ENCODE measurements at places on chromosomes 12 and 14.
A peak's percentile ranks its signal among the peaks of the same experiment; 100 is the strongest.

DNA sequence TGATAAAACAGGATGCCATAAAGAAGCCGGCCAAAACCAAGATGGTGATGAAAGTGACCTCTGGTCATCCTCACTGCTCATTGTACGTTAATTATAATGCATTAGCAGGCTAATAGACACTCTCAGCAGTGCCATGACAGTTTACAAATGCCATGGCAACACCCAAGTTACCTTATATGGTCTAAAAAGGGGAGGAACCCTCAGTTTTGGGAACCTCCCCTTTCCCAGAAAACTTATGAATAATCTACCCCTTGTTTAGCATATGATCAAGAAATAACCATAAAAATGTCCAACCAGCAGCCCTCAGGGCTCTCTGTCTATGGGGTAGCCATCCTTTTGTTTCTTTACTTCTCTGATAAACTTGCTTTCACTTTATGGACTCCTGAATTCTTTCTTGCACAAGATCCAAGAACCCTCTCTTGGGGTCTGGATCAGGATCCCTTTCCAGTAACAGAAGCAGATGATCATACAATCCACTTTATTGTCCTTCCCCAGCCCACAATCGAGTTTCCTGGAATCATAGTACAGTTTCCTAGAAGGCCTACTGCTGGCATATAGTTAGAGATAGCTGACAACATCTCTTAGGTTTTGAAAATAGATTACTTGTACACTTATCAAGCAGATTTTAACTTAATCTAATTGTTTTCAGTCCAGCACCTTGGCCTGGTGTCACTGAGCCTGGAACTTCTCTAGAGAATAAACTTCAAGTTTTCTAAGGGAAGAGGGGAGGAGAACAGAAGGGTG lies 266.7 kb upstream of the HMGA2 start:
- DNase-seq, result no peak

GRCh38 chr14:99125113-99125512 lies 146.9 kb downstream of the BCL11B start:
- no peak for DNase-seq

DNA sequence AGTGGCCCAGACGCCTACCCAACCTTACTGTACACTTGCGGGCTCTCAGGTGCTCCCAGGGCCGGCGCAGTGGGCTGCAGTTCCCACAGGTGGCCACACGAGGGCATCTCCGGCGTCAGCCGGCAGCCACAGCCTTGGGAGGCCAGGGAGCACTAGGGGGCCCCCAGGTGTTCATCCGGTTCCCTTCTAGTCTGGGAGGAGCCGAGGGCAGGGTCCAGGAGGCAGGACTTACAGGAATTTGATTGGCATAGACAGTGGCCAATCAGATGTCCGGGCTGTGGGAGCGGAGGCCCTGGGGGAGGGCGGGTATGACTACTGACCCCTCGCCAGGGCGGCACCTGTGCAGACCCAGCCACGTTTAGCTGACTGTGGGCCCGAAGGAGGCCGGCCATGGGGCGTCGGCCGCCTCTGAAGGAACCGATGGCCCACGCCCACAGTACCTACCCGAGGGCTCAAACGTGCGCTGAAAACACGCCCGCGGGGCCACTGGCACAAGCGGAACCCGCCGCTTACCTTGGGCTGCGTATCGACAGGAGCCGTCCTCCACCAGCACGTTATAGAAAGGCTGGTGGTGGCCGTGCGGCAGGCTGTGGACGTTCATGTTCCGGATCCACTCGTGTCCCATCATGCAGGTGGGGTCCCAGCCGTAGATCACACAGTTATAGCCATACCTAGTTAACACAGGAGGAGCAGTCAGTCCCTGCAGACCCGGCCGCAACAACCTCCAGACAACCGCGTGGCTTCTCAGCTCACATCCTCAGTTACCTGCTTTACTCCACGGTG lies 34.8 kb downstream of the FBXO21 start:
- peak; percentile 72 for DNase-seq

DNA sequence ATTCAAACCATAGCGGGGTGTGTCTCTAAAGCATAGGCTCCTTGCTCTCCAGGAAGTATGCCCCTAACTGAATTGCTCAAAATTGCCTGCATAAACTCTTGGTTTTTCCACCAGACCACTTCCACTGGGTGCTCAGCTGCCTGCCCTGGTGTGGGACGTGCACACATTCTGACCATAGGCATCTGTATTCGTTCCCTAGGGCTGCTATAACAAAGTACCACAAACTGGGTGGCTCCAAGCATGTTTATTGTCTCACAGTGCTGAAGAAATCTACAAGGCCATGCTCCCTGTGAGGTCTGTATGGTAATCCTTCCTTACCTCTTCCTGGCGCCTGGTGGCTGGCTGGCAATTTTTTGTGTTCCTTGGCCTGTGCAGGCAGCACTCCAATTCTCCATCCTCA lies 16.4 kb upstream of the GALNT6 start:
- no peak for DNase-seq

DNA sequence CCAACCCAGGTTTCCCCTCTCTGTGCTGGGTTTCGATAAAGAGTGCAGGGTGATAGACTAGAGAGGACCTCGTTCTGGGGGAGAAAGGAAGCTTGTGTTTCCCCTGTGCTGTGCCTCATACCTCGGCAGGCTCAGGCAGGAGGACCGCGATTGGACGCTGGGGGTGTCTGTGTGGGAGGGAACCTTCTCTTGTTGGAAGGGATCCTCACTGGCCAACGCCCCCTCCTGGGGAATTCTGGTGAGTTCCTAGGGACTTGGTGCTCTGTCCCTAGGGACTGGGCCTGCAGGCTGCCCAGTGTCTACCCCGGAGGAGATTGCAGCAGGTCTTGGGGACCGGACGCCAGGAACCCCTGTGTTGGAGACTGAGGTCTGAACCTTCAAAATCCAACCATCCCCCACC lies 157.4 kb upstream of the PRMT8 start:
- no peak for DNase-seq

DNA sequence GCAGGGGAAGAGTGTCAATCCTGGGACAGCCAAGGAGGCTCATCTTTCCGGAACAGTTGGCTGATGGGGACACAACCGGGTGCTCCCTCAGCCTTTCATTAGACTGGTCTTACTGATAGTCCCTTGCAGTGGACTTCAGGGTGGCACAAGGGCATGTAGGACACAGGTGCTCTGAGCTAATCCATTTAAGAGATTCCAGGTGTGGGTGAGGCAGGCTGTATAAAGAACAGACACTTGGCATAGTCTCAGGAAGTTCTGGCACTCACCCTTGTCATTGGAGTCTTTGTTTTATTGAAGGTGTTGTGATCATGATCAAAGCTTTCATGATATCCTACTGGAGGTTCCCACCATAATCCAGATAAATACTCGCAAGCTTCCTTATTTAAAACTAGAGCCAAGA lies 341.6 kb downstream of the EMP1 start:
- DNase-seq, result no peak

DNA sequence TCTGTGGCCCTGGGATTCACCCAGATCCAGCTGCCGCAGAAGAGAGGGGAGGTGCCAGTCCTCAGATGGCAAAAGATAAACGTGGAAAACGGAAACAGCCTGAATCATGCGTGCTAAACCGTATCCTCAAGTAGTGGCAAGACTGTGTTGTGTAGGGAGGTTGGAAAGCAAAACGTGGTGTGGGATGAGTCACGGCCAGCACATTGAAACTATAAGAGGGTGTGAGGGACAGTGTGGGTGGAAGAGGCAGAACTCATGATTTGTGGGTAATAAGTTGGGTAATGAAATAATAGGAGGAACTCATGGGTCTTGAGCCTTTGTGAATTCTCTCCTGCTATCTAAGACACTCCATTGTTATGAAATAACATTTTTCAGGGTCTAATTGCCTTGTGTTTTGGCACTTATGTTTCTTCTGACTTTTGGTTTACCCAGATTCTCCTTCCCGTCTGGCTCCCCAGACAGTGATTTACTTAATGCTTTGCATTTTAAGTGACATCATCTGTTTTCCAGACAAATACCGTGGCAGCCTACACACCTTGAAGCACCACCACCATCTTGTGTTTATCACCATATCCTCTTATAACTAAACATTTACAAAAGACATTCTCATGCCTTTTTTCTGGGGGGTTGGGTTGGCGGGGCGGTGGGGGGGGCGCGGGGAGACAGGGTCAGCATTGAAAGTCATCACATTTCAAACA lies 62.3 kb upstream of the PTCSC3 start:
- DNase-seq, result no peak

DNA sequence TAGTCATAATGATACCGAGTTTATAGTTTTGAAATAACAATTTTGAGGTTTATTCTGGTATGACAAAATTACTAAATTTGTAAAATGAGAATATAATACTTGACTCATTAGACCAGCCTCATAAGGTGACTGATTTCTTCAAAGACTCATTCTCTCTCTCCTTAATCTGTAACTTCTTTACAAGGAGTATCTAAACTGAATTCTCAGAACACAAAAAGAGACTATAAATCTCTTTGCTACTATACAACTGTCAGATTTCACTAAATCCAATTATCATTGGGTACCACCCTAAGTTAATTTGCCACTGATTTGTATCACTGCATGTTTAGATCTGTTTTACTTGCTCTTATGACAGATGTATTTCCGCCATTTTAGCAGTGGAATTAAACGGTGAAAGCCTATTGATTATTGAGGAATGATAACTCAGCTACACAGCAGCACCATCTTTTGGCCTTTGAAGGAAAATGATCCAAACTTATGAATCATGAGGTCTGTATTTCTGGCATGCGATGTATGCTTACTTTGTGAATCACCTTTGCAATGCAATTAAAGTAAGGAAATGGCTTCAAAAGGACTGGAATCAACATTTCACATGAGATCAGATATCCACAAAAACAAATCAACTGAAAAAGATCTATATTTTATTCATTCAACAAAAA lies 161.2 kb downstream of the RERGL start:
- no peak for DNase-seq

GRCh38 chr12:80017261-80017870 lies 82.0 kb upstream of the OTOGL start:
- DNase-seq, result no peak

- no peak for DNase-seq
These were observed 131.1 kb downstream of the NEDD1 start for GRCh38 chr12:97038131-97038530.

DNA sequence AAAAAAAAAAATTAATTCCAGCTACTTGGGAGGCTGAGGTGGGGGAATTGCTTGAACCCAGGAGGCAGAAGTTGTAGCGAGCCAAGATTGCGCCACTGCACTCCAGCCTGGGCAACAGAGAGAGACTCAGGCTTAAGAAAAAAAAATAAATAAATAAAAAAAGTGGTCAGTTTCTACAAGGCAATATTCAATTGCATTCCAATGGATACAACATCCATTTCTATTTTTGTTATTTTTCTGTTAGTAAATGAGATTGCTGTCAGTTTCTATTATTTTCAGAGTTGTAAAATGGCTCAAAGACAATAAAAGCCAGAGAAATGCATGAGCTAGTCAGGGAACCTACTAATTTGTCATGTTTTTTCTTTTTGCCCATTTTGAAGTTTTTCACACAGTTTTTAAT lies 119.2 kb downstream of the PDE3A start:
- DNase-seq, result no peak

- peak; percentile 13 for DNase-seq
These were observed 2.4 kb upstream of the RNASE7 start for GRCh38 chr14:21039585-21040369.
